Purkinje cell (primary cell): ENCODE measurements at places on chromosomes 13 and 19. TPM values are rescaled to one million over a fixed set of nuclear protein-coding genes. Genes with fewer than 3 reads are reported as not detected.

ONECUT3 gene
- polyA plus RNA-seq: not detected in 2 replicates

ACP7 gene
- polyA plus RNA-seq: not detected in 2 replicates

ZNF208 gene
- 115 and 156 TPM in 2 replicates for polyA plus RNA-seq

MBD3L3 gene
- polyA plus RNA-seq: not detected in 2 replicates

TPTE2 gene
- not detected in 2 replicates for polyA plus RNA-seq
